Camera-type eye (tissue), 1 donor: ENCODE measurements at places on chromosomes 4 and X. TPM values are rescaled to one million over a fixed set of nuclear protein-coding genes. Genes with fewer than 3 reads are reported as not detected.

TMEM144 gene
- 4.3 TPM for total RNA-seq

TLR2 gene
- 8.7 TPM for total RNA-seq

SLITRK4 gene
- total RNA-seq = 16.2 TPM

COX7B2 gene
- total RNA-seq = not detected

HNRNPD gene
- 175 TPM for total RNA-seq

TLR6 gene
- 2.0 TPM for total RNA-seq

QRFPR gene
- total RNA-seq = 2.5 TPM

ATP8A1 gene
- 105 TPM for total RNA-seq

ZNF711 gene
- total RNA-seq = 71.6 TPM

WNK3 gene
- 22.2 TPM for total RNA-seq

RWDD4 gene
- 27.8 TPM for total RNA-seq

PPBP gene
- total RNA-seq = 17.5 TPM

RNF212 gene
- 1.6 TPM for total RNA-seq

BMPR1B gene
- total RNA-seq = 13.0 TPM

CNKSR2 gene
- total RNA-seq = 67.2 TPM

NHSL2 gene
- 15.6 TPM for total RNA-seq

PNMA6F gene
- total RNA-seq = not detected

SMPX gene
- total RNA-seq = 41.5 TPM

OPHN1 gene
- 19.1 TPM for total RNA-seq

SMR3B gene
- not detected for total RNA-seq

ZBTB33 gene
- 34.4 TPM for total RNA-seq

TRPC5OS gene
- 0.22 TPM for total RNA-seq
